ENCODE measurements at places on chromosomes 11 and 22.

DNA sequence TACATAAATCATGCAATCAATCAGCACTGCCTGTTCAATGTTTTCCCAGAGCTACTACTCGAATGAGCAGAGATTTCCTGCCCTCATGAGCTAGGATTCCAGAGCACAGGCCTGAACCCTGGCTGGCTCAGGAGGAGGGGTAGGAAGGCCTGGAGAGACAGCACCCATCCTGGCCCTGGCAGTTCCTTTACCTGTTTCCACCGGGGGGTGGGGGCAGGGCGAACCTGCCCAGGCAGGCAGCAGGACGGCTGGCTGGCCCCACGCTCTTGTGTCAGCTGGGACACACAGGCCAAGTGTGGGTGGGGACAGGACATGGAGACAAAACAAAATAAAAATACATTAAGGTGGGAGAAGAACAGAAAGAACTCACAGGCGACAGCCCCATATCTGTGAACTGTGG is 109.8 kb upstream of the BID start:
- no peak for DNase-seq

DNA sequence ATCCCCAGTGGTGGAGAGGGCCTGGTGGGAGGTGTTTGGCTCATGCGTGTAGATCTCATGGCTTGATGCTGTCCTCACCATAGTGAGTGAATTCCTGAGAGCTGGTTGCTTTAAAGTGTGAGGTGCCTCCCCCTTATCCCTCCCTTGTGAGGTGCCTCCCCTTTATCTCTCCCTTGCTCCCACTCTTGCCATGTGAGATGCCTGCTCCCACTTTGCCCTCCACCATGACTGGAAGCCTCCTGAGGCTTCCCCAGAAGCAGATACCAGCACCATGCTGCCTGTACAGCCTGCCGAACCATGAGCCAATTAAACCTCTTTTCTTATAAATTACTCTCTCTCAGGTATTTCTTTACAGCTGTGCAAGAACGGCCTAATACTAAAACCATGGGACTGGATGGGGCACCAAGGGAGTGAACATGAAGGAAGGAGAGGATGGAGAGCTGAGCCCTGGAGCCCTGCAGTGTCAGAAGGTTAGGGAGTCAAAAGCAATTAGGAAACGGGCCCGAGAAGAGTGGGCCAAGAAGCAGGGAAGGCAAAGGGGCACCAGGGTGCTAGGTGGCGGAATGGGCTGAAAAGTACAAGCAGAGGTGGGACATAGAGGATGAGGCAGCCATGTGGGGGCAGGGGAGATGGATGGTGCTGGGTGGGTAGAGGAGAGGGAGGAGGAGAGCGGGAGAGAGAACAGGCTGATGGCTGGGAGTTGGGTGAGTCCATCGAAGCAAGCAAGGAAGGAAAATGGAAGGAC is 9.4 kb downstream of the IFITM10 start:
- no peak for DNase-seq

GRCh38 chr11:14094481-14095037 is 132.0 kb downstream of the SPON1 start:
- DNase-seq: no peak

DNA sequence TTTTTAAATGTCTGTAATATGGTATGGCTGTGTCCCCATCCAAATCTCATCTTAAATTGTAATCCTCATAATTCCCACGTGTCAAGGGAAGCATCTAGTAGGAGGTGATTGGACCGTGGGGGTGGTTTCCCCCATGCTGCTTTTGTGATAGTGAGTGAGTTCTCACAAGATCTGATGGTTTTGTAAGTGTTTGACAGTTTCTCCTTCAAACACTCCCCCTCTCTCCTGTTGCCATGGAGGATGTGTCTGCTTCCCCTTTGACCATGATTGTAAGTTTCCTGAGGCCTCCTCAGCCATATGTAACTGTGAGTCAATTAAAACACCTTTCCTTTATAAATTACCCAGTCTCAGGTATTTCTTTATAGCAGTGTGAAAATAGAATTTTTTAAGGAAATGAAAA is 31.1 kb upstream of the CD44 start:
- DNase-seq: peak; percentile 85

Data from KBM-7 (cell line).